COLO829 (cell line): ENCODE measurements at places on chromosomes 11 and 22.

GRCh38 chr11:94885133-94885532, 88.2 kb downstream of the CWC15 start:
- no peak for DNase-seq

GRCh38 chr11:47186700-47187695, 764 bp upstream of the PACSIN3 start:
- DNase-seq: no peak

- no peak for DNase-seq
These were observed 61.4 kb downstream of the EFCAB6 start for GRCh38 chr22:43750751-43751150.

DNA sequence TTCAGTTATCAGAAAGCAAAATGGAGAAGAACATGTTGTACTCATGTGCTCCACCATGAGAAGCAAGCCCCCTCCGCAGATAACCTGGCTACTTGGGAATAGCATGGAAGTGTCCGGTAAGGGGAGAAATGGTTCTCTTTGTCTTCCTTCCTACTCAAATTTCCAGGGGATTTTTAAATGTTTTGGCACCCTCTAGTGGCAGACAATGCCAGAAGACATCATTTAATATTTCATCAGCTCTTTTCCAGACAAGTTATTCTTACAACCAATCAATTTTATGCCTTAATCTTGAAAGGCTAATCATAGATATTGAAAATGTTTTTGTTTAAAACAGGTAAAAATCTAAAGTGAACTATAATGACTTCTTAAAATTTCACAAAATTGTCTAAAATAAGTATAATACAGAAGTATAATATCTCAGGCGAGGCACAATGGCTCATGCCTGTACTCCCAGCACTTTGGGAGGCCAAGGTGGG, 15.7 kb downstream of the CRTAM start:
- DNase-seq: peak; percentile 88

DNA sequence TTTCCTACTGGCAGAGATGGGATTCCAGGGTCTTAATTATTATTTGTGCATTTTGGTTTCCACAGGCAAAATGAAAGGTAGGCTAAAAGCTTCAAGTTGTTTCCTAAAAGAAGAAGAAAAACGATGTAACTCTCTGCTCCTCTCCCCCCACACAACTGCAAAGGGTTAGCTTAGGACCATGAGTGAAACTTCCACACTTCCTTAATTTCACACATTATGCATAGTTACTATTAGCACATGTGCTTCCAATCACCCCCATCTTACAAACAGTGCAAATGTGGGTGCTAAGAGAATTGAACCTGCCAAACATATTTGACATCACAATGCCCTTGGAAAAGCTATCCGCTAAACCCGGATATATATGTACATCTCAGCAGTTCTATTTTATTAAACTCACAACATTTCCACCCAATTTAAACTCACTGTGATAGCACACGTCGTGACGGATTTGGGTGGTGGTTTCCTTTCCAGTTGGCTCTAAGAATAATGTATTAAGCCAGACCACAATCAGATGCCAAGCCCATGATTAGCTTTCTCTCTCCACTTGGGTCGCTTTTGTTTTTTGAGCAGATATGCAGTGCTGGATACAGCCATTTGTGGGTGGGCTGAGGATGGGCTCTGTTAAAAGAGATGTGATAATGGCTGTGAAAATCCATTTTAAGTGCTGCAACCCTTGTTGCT, 245.0 kb upstream of the POU2AF2 start:
- DNase-seq: no peak

- DNase-seq: no peak
These were observed 948.5 kb upstream of the CCDC90B start for GRCh38 chr11:84234462-84235202.

GRCh38 chr11:62461740-62462507, 43.1 kb downstream of the SCGB1A1 start:
- DNase-seq: peak; percentile 78

GRCh38 chr11:37762079-37762478, 1164.0 kb upstream of the RAG2 start:
- peak; percentile 1 for DNase-seq

DNA sequence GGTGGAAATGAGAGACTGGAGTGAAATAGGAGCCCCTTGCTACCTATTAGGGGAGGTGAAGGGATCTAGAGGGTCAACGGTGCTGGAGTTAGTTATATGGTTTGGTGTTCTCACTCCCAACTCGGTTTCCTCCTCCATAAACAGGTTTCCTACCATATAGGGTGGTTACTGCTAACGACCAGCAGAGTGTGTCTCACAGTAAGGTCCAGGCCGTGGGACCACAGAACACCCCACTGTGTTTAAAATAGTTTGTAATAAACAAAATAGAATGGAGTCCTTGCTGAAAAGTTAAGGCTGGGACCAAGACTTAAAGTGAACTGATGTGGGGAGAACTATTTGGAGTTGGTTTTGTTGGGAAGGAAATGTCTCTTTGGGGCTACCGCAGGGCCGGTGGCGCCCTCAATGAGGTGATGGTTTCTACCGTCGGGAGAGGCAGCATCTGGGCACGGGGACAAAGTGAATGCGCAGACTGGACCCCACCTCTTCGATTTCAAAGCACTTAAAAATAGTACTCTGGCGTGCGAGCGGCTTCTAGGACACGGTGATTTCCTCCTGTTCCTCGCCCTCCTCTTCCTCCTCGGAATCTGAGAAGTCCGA, 4.5 kb downstream of the DBX1 start:
- DNase-seq: no peak

DNA sequence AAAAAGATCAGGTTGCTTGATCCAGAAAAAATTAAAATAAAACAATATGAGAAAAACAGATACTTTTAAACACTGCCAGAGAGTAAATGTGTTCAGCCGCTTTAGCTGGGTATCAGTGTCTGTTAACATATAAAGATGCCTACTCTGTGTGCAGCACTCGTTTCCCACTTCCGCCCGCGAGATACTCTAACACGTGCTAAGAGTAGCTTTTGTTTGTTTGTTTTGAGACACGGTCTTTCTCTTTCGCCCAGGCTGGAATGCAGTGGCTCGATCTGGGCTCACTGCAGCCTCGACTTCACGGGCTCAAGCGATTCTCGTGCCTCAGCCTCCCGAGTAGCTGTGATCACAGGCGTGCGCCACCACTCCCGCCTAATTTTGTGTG, 531 bp upstream of the MEN1 start:
- no peak for DNase-seq

DNA sequence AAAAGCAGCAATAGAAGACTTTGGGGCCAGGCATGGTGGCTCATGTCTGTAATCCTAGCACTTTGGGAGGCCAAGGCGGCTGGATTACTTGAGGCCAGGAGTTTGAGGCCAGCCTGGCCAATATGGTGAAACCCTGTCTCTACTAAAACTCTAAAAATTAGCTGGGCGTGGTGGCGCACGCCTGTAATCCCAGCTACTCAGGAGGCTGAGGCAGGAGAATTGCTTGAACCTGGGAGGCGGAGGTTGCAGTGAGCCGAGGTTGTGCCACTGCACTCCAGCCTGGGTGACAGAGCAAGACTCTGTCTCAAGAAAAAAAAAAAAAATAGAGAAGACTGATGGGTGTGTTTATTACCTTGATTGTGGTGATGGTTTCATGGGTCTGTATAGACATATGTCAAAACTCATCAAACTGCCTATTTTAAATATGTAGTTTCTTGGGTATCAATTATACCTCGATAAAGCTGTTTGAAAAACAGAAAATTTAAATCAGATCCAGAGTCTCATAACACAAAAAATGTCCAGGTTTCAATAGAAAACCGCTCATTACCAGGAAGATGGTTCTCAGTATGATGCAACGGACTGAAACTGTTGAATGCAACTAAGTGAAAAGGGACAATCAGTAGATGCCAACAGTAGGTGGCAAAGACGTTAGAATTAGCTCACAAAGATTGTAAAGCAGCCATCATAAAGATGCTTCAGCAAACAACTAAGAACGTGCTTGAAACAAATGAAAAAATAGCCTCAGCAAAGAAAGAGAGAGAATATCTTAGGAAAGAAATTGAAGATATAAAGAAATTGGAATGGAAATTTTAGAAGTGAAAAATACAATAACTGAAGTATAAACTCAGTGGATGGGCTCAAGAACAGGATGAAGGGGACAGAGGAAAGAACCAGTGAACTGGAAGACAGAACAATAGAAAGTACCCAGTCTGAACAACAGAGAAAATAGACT, 33.1 kb upstream of the SEPTIN5 start:
- DNase-seq: no peak

DNA sequence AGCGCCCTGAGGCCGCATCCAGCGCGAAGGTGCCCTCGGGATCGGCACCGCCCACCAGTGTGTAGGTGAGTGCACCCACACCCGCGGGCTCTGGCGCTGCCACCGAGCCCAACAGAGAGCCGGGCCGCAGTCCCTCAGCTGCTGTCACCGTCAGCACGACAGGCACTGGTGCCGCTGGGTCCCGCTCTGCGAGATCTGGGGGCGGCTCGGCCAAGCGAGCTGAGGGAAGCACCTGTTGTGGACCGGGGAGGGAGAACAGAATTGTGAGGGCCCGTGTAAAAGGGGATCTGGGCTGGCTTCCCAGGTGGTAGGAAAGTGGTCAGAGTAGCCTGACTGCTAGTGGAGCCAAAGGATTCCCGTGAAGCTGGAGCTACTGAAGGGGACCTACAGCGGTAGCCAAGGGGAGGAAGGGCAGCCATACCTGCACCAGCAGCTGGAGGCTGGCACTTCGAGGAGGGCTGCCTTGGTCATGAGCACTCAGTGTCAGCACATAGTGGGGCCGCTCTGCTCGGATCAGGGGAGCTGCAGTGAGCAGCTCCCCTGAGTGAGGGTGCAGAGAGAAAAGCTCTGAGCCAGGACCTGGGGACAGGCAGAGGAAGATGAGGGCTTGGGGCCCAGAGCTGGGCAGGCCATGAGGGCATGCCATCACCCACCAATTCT, 11.5 kb upstream of the TPP1 start:
- no peak for DNase-seq

GRCh38 chr11:32829157-32829679, 509 bp upstream of the PRRG4 start:
- DNase-seq: no peak

DNA sequence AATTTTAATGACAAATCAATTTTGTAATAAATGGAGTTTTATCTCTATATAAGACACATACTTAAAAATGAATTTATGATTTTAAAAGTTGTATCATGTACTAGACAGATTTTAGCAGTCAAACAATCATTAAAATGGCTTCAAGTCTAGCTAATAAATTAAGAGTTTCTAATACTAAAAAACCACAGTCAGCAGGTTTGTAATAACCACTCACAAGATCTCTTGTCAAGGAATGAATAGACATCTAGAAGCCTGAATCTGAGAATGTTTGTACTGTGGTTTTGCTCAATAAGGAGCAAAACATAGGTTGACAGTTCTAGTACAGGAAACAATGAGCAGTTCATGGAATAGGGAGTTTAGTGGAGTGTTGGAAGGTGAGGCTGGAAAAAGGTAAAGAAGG, 81.2 kb downstream of the DEUP1 start:
- DNase-seq: no peak

GRCh38 chr11:103586756-103587155, 449.7 kb upstream of the DDI1 start:
- DNase-seq: no peak

DNA sequence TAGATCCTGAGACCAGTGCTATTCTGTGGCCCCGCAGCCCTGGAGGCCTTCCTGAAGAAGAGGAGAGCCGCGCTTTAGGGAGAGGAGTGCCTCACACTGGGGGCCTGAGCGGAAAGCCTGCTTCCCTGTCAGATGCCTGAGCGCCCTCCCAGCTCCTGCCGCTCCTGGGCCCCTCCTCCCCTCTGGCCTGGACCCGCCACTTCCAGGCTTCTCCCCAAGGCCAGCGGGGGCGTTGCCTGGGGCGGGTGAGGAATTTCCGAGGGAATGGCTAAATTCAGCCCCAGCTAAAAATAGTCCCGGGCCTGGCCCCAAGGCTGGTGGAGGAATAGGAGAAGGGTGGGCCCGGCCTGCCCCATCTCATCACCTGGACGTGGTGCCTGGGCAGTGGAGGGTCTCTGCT, 15.4 kb downstream of the ARHGEF17 start:
- no peak for DNase-seq

GRCh38 chr11:125638315-125638714, 13.4 kb downstream of the CHEK1 start:
- DNase-seq: no peak

GRCh38 chr11:61151545-61152252, 9.5 kb downstream of the VPS37C start:
- DNase-seq: no peak

DNA sequence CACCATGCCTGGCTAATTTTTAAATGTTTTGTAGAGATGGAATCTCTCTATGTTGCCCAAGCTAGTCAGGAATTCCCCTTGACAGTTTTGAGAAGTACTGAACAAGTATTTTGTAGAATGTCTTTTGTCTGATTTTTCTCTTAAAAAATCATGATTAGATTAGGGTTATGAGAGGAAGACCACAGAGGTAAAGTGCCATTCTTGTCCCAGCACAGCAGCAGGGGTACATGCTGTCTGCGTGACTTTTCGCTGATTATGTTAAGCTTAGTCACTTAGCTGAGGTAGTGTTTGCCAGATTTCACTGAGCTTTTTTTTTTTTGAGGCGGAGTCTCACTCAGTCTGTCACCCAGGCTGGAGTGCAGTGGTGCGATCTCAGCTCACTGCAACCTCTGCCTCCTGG, 13.6 kb upstream of the NUP160 start:
- DNase-seq: no peak

GRCh38 chr11:108224911-108225786, 2.3 kb downstream of the ATM start:
- no peak for DNase-seq

DNA sequence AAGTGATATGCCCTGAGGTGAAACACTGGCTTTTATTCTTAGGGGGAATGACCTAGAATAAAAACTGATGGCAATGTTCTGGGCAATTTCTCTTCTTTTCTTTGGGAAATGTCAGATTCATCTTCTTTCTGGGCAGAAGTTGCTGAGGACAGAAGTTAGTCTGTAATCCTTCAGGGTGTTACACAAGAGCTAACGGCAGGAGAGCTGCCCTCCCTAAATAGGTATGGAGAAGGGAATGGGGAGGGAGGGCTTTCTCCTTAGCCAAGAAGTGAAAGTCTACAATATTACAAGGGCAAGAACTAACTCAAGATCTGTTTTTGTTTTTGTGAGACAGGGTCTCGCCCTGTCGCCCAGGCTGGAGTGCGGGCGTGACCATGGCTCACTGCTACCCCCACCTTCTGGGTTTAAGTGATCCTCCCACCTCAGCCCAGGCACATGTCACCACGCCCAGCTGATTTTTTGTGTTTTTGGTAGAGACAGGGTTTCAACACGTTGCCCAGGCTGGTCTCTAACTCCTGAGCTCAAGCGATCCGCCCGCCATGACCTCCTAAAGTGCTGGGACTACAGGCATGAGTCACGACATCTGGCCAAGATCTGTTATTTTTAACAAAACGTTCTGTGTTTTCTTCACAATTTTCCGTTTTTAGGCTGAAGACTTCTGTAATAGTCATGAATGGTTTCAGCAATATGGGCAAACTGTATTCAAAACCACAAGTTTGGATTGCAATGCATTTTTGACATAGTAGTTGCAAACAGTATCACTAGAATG, 7.2 kb downstream of the PIWIL4 start:
- DNase-seq: peak; percentile 68
